Articular chondrocyte of knee joint (primary cell): ENCODE measurements at places on chromosomes 3 and 15. TPM values are rescaled to one million over a fixed set of nuclear protein-coding genes. Genes with fewer than 3 reads are reported as not detected.

Gene ZNF501
- 6.9 and 9.5 TPM in 2 replicates for total RNA-seq

Gene SAMD7
- total RNA-seq = not detected in 2 replicates

Gene DNAH12
- 0.13 and 0.43 TPM in 2 replicates for total RNA-seq

Gene PAK6
- not detected in 2 replicates for total RNA-seq

Gene CRYBG3
- total RNA-seq = 28.1 and 31.5 TPM in 2 replicates

Gene LXN
- total RNA-seq = 71.9 and 248 TPM in 2 replicates

Gene LRRC58
- 43.6 and 46.8 TPM in 2 replicates for total RNA-seq

Gene NDN
- total RNA-seq = 71.0 and 81.0 TPM in 2 replicates

Gene GPX1
- 181 and 215 TPM in 2 replicates for total RNA-seq

Gene ADGRG7
- total RNA-seq = 0.11 TPM in 1 of 2 replicates, not detected in the other

Gene ANP32A
- 34.6 and 40.5 TPM in 2 replicates for total RNA-seq

Gene TRIM71
- not detected in 2 replicates for total RNA-seq

Gene CDHR4
- 0.13 TPM in 1 of 2 replicates, not detected in the other for total RNA-seq

Gene ADAMTS17
- total RNA-seq = 3.7 and 5.0 TPM in 2 replicates

Gene GOLGA8T
- not detected in 2 replicates for total RNA-seq

Gene SLC51B
- total RNA-seq = not detected in 2 replicates

Gene PARP14
- total RNA-seq = 68.1 and 69.4 TPM in 2 replicates

Gene DAZL
- total RNA-seq = 0.22 TPM in 1 of 2 replicates, not detected in the other

Gene CNTN3
- total RNA-seq = 0.13 and 0.22 TPM in 2 replicates

Gene PRR23E
- not detected in 2 replicates for total RNA-seq

Gene CCDC13
- 0.91 and 0.97 TPM in 2 replicates for total RNA-seq

Gene CPNE9
- total RNA-seq = not detected in 2 replicates

Gene ASB14
- total RNA-seq = under 0.01 and 0.11 TPM in 2 replicates

Gene NPHP3
- total RNA-seq = 46.3 and 62.0 TPM in 2 replicates

Gene FBXO40
- not detected in 2 replicates for total RNA-seq

Gene TRPM1
- not detected in 2 replicates for total RNA-seq

Gene CCR9
- not detected in 2 replicates for total RNA-seq

Gene GOLGA6L9
- 1.1 and 1.4 TPM in 2 replicates for total RNA-seq

Gene MB21D2
- total RNA-seq = 5.2 and 6.5 TPM in 2 replicates

Gene LMAN1L
- 0.11 TPM in 1 of 2 replicates, not detected in the other for total RNA-seq

Gene CYP8B1
- not detected in 2 replicates for total RNA-seq

Gene SLC12A8
- 1.6 and 2.3 TPM in 2 replicates for total RNA-seq

Gene LDHAL6B
- not detected in 2 replicates for total RNA-seq

Gene TGM4
- total RNA-seq = not detected in 2 replicates

Gene DCP1A
- total RNA-seq = 17.0 and 18.1 TPM in 2 replicates

Gene CHRFAM7A
- total RNA-seq = 2.8 and 4.3 TPM in 2 replicates

Gene FILIP1L
- total RNA-seq = 7.8 and 13.0 TPM in 2 replicates

Gene TLR9
- total RNA-seq = 0.13 TPM in 1 of 2 replicates, not detected in the other

Gene ACAN
- 1,044 and 1,316 TPM in 2 replicates for total RNA-seq

Gene RGMA
- total RNA-seq = 2.9 and 4.1 TPM in 2 replicates
